ENCODE measurements at places on chromosomes 3 and 15.
A peak's percentile ranks its signal among the peaks of the same experiment; 100 is the strongest.

DNA sequence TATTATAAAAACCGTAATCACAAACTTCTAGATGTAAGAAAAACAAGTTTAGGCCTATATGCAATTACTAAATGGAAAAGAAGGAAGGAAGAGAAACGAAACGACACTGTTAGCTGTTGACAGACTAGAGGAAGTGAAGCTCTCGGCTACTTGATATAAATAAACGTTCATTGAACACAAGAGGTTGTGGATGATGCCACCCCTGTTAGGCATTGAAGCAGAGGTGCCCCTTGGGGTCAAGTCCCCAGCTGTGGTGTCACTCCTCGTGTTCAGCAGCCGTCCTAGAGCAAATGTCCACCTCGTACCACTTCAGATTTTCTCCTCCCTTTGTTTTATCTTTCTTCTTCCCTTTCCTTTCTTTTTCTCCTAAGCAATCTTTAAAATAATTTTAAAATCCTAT lies 146.5 kb upstream of the UBE2E1 start:
- DNase-seq: no peak

- no peak for DNase-seq
Measured at GRCh38 chr3:127911421-127911931, 3.6 kb upstream of the KBTBD12 start.

GRCh38 chr3:13064159-13064868 lies 8.9 kb downstream of the IQSEC1 start:
- no peak for DNase-seq

DNA sequence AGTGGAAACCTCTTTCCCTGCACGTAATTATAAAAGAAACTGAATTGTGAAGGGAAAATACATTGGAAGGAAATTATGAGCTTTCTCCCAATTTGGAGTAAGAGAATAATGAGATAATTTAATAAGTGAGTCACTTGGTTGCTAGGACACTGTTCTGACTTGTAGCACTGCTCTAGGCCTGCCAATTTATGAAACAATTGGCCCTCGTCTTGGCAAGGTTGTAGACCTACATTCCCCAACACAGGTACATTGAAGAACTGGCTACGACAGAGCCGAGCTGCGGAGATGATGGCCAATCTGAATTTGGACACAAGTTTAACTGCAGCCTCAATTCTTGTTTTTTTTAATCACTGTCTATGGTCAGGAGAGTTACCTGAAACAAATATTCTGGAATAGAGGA lies 674.1 kb downstream of the MECOM start:
- DNase-seq: no peak

DNA sequence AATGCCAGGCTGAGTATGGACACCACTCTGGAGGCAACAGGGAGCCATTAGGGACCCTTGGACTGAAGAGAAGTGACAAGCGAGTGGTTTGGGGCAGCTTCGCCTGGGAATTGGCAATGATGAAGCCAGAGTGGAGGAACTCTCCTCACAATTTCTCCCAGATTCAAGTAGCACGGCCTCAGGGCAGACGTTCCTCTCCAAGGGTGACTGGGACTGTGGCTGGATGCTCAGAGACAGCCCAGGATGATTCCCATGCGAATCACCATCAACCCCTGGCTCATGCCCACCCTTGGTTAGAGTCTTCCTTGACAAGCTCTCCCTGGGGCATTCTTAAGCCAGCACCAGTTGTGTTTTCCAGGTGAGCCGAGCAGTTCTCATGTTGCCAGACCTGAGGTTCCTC lies 16.3 kb upstream of the DOCK3 start:
- DNase-seq: no peak

DNA sequence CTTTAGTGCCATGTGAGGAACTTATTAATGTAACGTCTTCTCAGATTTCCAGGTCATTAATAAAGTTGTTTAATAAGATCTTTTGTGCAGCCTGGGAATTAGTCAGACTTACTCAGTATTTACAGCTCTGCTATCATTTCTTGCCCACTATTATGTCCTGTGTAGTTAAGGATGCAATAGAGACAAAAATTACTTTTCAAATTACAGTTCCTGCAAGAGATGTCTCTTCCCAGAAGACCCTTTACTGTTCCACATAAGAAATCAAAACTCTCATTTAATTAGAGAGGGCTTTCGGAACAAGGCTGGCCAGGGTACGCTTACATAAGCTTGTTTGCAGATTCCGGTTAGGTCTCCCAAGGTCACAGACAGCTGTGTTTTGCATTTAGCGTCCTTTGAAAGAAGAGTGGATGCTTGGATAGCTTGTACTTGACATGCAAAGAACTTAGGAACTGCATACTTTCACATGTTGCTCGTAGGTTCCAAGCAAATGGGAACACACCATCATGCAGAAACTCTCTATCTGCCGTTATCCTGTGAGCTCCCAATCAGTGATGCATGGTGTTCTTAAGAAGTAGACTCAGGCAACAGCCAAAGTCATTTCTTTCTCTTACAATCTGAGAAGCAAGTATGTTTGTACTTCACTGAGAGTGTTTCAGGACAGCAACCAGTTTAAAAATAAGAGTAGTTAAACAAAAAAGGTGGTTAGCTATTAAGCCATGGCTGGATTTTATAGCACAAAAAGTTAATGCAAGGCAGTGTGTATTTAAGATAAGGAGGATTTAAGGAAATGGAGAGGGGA lies 37.4 kb downstream of the FILIP1L start:
- DNase-seq: no peak

GRCh38 chr3:48562367-48563095 lies 1.1 kb downstream of the UCN2 start:
- no peak for DNase-seq

GRCh38 chr15:52257734-52258062 lies 37.9 kb downstream of the MYO5C start:
- DNase-seq: no peak

- peak; percentile 86 for DNase-seq
Measured at GRCh38 chr15:67080900-67081431, 15.6 kb downstream of the SMAD3 start.

- no peak for DNase-seq
Measured at GRCh38 chr3:59016930-59017616, 32.8 kb downstream of the CFAP20DC start.

DNA sequence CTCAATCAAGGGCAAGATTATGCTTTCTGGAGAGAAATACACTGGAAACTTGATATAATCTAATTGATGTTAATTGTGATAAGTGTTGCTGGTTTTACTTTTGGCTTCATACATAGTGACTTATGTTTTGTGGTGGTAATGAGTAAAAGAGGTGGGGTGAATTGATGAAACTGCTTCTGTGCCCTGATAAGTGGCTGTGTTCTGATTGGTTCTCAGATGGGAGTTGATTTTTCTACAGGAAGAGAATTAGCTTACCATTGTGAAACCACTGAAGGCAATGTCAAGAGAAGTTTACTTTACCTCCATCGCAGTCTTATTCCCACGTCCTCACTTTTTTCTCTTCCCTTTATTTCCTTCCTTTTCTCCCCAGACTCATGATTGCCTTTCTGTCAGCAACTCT lies 23.8 kb downstream of the TMEM45A start:
- no peak for DNase-seq

DNA sequence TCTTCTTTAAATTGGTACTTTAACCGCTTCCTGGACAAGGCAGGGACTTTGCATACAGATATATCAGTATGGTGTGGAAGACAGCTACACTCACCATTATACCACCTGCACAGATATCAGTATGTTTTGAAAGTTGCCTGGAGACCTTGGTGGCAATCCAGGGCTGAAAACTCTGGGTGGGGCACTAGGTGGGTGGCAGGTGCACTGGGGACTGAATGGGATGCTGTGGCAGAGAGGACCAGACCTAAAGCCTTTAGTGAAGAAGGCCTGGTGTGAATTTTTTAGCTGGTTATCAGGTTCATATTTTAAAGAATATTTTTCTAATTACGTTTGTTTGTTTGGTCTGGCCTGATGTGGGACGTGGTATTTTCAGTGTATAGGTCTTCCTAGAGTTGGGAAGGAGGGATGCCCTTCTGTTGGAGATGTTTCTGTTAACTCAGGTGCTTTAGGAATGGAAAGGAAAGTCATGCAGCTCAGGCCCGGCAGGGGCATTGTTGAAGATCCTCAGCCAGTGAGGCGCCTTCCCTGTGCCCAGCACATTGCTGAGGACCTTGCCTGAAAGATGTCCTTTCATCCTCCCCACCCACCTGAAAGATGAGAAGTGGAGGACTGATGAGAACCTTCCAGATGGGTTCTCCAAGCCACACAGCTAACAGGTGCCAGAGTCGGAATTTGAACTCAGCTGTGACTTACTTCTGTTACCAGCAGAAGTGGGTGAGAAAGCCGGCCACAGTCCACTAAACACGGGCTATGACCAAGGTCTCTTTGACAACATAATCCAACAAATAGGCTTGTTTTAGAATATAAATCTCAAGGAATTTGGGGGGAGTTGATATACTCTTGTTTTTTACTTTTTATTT lies 77.3 kb downstream of the APBA2 start:
- no peak for DNase-seq

- DNase-seq: peak; percentile 19
Measured at GRCh38 chr3:101643861-101644613, 32.9 kb downstream of the ZBTB11 start.

DNA sequence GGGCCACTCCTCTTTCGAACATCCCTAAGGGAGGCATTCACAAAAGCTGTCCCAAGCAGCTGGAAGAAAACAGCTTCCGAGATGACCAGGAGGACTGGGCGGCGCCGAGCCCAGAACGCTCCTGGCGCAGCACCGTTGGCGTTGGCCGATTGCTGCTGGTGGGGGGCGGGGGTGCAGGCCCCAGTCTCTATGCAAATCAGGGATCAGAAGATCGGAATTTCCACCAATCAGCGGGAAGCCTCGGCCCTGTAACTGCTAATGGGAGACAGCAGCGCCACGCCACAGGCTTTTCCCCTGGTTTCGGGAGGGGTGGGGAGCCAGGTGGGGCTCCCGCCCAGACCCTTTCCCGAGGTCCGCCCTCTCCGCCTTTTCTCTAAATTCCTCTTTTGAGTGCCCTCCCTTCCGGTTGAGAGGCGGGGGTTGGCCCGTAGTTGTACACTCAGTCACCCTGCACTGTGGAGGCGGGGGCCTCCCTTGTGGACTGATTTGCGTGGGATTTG lies 27.0 kb downstream of the HMCES start:
- no peak for DNase-seq

- DNase-seq: no peak
Measured at GRCh38 chr3:136790786-136791185, 28.1 kb upstream of the SLC35G2 start.

DNA sequence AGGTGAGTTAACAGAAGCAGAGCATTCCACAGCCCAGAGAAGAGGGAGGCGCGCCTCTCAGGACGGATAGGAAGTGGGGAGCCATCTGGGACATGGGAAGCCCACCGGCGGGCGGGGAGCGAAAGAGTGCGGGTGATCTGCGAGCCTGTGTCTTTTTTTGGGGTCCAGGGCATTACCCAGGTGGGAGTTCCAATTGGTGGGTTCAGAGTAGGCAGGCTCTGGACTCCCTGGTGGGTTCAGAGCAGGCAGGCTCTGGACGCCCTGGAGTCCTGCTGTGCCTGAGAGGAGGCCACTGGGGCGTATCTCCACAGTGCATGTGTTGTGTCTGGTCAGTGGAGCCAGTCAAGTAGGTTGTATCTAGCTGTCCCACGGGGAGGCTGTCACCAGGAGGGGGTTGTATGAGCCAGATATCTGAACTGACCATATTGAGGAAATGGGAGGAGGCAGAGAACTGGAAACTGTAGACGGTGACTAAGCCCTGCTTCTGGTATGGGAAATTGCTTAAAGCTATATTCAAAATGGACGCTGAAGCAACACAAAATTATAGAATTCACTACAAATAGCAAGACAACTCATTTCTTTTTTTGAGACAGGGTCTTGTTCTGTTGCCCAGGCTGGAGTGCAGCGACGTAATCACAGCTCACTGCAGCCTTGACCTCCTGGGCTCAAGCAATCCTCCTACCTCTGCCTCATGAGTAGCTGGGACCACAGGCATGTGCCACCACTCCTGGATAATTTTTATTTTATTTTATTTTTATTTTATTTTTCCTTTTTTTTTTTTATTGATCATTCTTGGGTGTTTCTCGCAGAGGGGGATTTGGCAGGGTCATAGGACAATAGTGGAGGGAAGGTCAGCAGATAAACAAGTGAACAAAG lies 34.5 kb upstream of the CHST2 start:
- DNase-seq: no peak

DNA sequence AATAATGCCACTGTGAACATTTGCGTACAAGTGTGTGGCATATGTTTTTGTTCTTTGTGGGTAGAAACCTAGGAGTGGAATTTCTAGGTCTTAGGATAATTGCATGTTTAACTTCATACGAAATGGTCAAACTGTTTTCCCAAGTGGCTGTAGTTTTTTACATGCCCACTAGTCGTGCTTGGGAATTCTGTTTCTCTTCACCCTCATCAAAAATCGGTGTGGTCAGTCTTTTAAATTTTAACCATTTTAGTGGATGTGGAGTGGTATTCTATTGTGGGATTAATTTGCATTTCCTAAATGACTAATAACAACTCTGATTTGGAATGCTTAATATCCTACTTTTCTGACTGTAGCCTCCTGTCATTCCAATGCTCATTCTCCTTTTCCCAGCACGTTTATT lies 27.6 kb downstream of the ZFAND6 start:
- no peak for DNase-seq

DNA sequence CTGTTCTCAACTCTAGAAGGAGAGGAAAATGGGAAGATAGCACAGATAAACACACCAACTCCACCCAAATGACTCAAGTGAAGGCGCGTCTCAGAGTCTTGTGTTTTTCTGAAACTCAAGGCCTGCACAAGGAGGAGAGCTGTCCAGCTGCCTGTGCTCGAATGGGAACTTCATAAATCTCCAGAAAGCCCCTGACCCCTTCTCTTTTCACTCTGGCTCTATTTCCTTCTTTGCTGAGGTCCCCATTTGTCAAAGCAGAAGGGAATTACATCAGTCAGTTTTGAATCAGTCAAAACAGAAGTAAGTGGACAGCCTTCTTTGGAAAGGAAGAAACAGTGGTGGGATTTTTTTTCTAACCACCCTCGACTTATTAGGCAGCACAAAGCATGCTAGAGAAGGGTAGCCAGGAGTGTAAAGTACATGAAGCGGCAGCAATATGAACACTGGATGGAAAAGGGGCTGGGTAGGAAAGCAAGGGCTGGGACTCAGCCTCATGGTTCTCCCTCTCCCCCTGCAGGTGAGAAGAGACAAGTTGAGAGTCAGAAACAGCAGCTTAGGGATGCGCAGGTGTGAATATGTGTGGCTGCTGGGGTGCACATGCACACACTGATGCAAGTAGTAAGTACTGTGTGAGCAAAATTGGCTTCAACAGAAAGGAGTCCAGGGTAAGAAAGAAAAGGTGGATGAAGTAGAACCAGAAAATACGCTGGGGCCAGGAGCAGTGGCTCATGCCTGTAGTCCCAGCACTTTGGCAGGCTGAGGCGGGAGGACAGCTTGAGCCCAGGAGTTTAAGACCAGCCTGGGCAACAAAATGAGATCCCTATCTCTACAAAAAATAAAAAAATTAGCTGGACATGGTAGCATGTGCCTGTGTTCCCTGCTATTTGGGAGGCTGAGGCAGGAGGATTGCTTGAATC lies 36.6 kb upstream of the MAGEF1 start:
- no peak for DNase-seq
